Stimulated activated CD8-positive, alpha-beta memory T cell treated with anti-CD3 and anti-CD28 coated beads, Interleukin-15, amount 100 ng/mL, for 4 hours (primary cell): ENCODE measurements at places on chromosomes 16 and 17.

DNA sequence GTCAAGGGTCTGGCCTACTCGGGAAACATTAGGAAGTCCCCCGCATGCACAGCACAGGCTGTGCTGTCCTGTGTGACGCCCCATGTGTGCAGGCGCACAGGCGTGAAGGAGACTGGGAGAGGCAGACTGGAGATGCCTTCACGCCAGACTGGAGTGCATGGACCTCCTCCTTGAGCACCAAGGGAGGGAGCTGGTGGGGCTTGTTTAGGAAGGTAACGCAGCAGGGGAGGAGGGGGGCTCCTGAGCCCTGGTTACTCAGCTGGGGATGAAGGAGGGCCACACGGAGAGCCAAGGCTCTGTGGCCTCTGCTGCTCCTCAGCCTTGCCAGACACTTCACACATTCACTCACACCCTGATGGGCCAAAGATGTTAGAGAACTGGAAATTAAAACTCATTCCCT is 7.7 kb downstream of the HSDL1 start:
- DNase-seq: no peak

DNA sequence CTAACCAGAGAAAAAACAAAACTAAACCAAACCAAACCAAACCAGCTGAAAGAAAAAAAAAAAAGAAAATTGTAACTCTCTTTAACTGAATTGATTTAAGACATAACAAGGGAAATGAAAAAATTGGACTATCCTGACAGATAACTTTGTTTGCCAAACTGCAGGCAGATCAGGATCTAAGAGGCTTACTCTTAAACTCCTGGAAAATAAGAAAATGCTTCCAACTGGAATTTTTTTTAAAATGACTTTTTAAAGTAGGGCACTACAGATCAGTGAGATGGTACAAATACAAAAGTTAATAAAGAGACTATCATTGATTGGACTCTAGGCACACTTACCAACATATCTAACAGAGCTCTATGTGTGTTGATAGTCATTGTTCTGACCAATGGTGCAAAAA is 125.5 kb upstream of the KCNJ16 start:
- DNase-seq: no peak

GRCh38 chr17:2860045-2860444 is 63.8 kb downstream of the RAP1GAP2 start:
- no peak for DNase-seq

DNA sequence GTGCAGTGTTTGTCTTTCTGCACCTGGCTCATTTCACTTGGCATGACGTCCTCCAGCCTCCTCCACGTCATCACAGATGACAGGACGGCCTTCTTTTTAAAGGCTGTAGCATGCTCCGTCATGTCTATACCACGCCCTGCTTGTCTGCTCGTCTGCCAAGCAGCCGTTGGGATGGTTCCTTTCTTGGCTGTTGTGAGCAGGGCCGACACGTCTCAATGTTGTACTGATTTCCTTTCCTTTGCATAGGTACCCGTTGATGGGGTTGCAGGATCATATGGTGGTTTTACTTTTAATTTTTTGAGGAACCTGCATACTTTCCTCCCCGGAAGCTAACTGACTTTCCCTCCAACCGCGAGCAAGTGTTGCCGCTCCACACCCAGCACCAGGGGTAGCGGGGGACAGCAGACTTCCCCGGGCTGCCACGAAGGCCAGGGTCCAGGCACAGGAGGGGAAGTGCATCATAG is 212.2 kb upstream of the ZNF469 start:
- DNase-seq: no peak

DNA sequence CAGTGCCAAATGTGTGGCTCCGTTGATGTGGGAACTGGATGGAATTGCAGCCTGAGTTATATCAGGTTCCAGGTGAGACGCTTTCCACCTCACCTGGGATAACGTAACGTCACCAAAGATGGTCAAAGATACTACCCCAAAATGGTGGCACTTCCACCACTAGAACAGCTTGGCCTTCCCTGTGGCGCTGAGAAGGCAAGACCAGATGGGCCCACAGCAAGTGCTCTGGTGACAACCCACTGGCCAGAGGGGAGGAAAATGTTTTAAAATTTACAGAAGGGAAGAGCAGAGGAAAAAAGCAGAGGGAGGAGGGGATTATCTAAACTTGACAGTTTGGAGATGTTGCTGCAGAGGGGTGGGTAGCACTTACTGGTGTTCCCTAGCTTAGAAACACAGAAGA is 7.5 kb upstream of the ITGA2B start:
- no peak for DNase-seq

GRCh38 chr17:29376667-29377270 is 13.4 kb upstream of the TAOK1 start:
- DNase-seq: no peak

GRCh38 chr16:71985262-71985974 is 14.8 kb downstream of the PKD1L3 start:
- DNase-seq: no peak

- DNase-seq: no peak
These were observed 1.2 kb downstream of the MIF4GD start for GRCh38 chr17:75269844-75270217.

DNA sequence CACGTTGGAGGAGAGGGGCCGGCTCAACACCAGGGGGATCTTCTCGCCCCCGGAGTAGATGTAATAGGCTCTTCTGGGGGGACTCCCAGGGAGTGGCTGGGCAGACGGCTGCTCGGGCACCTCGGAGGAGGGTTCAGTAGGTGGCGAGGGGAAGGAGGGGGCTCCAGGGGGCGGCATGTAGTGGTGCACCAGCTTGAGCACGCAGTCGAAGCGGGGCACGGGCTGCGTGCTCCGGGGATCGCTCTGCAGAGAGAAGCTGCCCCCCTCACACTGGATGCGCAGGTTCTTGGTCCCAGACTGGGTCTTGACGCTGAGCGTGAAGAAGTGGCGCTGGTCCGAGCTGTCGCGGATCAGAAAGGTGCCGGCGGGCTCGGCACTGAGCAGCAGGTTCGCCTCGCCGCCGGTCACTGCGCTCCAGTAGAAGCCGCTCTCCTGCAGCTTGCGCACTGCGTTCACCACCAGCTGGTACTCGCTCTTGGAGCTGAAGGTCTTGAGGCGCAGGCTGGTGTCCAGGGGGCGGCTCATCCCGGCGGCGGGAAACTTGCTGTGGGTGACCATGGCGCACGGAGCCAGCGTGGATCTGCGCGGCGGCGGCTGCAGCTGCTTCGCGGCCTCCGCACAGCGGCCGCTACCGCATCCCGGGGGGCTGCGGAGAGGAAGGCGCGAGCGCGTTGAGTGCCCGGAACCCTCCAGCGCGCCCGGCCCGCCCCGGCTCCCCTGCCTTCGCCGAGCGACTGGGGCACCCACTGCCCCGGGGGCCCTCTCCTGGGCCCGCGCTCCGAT is 1.1 kb downstream of the SOCS3 start:
- DNase-seq: no peak

DNA sequence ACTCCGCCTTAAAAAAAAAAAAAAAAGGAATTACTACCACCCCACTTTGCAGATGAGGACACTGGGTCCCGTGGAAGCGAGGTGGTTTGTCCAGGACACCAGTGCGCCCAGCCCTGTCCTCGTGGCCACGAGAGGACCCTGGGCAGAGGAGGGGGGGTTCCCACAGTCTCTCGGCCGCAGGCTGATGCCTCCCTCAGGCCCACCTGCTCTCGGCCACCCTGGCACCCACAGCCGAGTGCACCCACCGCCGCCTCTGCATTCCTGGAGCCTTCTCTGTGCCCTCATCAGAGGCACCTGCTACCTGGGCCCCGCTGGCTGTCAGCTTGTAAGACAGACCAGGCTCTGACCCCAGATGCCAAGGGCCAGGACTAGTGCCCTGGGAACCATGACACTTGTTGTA is 28.1 kb upstream of the PVALEF start:
- DNase-seq: no peak

DNA sequence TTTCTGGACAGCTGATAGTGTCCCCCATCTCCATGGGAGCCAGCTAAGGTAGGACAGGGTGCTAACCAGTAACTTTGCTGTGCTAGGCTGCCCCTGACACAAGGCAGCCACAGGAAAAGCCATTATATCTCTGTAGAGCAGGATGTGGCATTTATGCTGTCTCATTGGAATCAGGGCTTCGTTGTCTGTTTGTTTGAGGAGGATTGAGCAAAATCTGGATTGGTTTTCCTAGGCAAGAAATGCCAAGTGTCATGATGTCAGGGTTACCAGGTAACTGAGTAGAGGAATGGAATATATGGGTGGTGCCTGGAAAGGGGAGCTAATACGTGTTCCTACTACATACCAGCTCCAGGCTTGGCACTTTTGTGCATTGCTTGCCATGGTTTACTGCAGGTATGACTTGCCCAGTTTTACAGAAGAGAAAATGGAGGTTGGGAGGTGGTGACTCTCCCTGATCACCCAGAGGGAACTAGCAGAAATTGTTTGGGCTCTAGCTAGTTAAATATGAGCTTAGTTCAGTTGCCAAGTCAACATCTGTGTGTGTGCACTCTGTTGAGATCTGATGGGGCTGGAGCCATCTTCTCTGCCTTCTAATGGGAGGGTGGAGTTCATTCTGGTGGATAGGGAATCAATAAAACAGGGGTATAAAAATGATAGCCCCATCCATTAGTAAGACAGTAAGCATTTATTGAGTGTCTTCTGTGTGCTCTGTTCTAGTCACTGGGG is 33.9 kb downstream of the GNAO1 start:
- DNase-seq: no peak

- DNase-seq: no peak
These were observed 21.2 kb upstream of the ITGA3 start for GRCh38 chr17:50034498-50035364.

DNA sequence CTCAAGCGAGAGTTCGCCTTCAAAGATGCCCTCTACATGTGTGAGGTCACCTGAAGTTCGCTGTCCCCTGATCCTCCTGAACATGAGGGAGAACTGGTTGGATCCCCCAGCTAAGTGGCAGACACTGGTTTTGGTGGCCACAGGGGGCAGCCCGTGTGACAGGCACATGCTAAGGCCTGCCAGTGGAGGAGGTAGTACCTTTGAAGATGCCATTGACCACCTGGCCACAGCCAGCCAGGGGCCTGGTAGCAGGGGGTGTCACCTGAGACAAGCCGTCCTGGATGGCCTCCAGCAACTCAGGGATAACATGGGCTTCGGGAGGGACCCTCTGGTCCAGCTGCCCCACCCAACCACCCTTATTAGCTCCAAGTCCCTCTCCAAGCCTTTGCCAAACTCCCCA is 7.3 kb upstream of the ALDH3A1 start:
- DNase-seq: no peak

GRCh38 chr16:7246578-7246977 is 86.1 kb upstream of the RBFOX1 start:
- no peak for DNase-seq

GRCh38 chr17:75979705-75980187 is 706 bp downstream of the TEN1 start:
- no peak for DNase-seq

- no peak for DNase-seq
These were observed 42.0 kb upstream of the MMD start for GRCh38 chr17:55463600-55463999.

DNA sequence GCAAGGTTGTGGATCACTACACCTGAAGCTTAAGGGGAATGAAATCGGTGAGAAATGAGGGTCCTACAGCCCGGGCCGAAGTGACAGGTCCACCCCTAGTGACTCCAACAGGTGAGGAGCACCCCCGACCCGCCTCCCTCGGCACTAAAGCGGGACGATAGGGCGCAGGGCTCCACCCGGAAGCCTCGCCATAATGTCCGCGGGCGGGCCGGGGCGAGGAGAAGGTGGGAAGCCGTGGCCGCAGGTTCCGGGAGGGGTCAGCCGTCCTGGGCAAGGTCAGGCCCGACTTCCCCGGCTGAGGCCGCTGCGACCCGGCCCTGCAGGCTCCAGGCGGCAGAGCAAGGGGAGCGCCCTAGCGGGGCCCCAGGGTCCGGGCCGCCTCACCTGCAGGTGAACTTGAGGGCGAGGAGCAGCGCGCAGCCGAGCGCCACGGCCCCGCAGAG is 543 bp downstream of the TXNDC11 start:
- DNase-seq: no peak

DNA sequence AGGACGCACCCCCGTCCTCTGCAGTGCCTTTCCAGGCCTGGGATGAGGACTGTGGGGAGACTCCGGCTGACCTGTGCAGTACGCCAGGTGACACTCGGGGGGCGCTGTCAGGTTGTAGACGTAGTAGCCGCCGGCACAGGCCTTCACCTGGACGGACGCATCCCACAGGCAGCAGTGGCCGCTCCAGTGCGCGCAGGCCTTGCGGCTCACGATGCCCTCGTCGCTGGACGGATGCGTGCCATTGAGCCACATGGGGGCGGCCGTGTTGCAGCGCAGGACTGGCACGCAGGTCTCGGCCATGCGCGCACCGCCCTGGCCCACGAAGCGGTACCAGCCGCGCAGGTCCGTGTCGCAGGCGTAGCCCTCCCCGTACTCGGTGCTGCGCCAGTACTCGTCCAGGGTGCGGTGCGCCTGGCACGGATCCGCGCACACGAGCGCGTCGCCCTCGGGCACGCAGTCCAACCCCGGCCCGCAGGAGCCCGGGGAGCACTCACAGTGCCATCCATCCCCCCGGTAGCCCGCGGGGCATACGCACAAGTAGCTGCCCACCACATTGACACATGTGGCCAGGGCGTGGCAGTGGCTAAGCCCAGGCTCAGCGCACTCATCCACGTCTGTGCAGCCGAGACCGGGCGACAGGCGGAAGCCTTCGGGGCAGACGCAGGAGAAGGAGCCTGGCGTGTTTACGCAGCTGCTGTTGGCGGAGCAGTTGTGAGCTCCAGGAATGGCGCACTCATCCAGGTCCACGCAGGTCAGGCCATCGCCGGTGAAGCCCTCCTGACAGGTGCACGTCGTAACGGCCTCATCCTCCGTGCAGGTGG is 3.9 kb downstream of the UMOD start:
- DNase-seq: no peak

DNA sequence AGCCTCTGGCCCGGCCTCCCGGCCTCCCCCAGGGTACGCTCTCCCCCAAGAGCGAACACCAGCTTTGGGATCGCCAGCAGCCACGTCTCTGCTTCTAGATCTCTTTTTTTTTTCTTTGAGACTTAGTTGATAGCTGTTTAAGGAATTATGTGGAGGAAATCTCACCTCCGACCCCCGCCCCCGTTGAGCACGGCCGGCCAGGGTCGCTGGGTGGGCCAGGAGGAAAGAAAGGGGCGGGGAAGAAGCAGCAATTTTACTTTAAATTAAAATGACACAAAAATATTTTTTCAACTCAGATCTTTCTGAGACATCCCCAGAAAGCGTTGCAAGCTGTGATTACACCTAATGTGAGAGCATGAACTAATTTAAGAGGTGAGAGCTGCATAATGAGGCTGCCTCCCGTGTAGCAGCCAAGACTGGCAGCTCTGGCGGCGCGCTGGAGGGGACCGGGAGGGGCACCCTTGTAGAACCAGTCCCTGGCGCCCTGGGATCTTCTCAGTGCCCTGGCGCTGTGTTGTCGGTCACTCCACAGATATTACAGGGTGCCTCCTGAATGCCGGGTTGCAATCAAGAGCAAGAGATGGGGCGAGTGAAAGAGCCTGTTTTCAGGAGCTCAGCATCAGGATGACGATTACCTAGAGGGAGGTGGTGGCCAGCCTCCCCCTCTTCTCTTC is 1.9 kb upstream of the CBLN1 start:
- DNase-seq: no peak
